Heart left ventricle (tissue), 16 donors: ENCODE measurements at places on chromosomes 7 and 10.

GRCh38 chr10:129135624-129136023 lies 331.4 kb upstream of the MGMT start:
- no peak for DNase-seq

- no peak for DNase-seq
Measured at GRCh38 chr10:84822931-84823630, 494.7 kb downstream of the CCSER2 start.

GRCh38 chr10:43069579-43069978 lies 7.3 kb upstream of the RET start:
- no peak for DNase-seq

GRCh38 chr7:129719980-129720732 lies 108.6 kb downstream of the NRF1 start:
- DNase-seq: no peak

GRCh38 chr10:33248638-33249037 lies 85.8 kb downstream of the NRP1 start:
- no peak for DNase-seq

DNA sequence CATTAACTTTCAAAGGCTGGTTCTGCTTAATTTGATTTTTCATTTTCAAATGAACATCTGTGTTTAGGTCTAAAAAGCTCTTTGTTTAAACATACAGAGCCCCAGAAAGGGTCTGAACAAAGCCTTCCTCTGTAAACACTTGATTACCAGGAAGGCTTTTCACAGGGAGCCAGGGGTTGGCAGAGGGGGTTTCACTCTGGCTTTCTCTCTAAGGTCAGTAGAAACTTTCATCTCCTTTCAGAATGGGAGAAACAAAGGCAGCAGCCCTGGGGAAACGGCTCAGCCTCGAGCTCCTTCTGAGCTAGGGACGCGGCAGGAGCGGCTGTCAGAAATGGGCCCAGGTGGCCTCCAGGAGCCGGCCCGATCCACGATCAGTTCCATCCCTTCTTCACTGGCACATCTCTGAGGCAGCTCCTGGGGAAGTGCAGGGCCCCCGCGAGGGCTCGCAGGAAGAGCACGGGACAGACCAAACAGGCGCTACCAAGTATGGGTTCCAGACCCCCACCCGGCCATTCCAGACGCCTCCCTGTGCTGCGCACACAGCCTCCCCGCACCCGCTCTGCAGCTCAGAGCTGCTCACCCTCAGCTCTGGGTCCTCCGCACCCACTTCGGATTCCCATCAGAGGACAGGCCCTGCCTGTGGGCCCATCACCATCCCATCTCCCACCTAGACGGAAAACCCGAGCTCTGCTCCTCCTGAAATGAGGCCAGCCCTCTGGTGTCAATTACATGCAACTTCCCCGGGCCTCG lies 124.1 kb downstream of the MAD1L1 start:
- no peak for DNase-seq

GRCh38 chr7:27459731-27460053 lies 203.0 kb downstream of the HIBADH start:
- DNase-seq: no peak

GRCh38 chr10:100751211-100751933 lies 6.0 kb downstream of the PAX2 start:
- no peak for DNase-seq

GRCh38 chr10:125520968-125521367 lies 162.0 kb downstream of the TEX36 start:
- no peak for DNase-seq
